Stimulated activated CD4-positive, alpha-beta T cell treated with anti-CD3 and anti-CD28 coated beads, Interleukin-1b, Interleukin-23, amount 100 ng/mL, for 1 hour (primary cell): ENCODE measurements at places on chromosomes 1 and 21.

GRCh38 chr1:85583611-85584263 is 3.2 kb downstream of the CCN1 start:
- no peak for DNase-seq

GRCh38 chr1:224734261-224734935 is 118.3 kb downstream of the CNIH3 start:
- no peak for DNase-seq

DNA sequence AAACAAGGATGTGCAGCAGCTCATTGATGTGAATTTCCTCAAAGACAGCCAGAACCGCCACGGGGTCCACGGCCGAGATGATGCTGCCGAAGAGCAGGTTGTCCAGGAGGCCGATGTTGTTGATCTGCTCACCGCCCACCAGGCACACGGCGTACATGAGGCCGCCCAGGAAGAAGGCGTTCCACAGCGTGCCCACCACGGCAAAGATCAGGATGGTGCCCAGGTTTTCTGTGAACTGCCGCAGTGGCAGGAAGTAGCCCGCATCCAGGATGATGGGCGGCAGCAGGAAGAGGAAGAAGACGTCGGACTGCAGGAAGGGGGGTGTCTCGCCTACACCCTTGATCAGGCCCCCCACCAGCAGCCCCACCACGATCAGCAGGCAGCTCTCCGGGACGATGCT is 41.1 kb downstream of the SLC9A1 start:
- no peak for DNase-seq

GRCh38 chr1:154871374-154871773 is 1.3 kb upstream of the KCNN3 start:
- no peak for DNase-seq

DNA sequence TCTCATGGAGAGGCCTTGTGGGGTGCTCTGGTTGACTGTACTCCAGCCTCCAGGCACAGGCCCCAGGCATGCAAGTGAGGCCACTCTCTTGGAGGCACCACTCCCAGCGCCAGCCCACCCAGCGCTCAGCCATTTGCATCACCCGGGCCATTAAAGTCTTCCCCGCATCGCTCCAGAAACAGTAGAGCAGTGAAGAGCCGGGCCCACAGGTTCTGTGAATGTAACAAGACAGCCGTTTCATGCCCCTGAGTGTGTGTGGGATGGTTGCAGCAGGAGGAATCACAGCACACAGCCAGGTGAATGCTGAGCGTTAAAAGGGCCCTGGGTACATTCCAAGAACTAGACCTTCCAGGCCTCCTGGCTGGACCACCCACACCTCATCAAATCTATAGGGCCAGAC is 19.0 kb upstream of the CD2 start:
- DNase-seq: no peak

DNA sequence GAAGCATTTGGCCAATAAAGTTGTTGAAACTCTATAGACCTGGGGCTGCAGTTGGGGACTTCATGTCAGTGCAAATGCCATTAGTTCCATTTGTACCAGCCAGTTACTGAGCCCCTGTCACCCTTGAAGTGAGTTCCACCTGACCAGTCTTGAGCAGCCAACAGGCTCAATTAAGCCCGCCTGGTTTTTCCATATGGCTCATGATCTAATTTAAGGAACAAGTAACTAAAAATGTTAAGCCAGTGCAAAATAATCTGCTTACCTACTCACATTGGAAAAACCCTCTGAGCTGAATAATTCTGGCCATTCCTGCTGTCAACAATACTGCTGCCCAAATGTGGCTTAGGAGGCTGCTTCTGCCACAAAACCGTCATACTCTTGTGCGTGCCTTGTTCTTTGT is 21.6 kb downstream of the NSUN4 start:
- no peak for DNase-seq

GRCh38 chr1:26234644-26235370 is 807 bp downstream of the CEP85 start:
- no peak for DNase-seq
